Germinal center (tissue), 1 donor: ENCODE measurements at places on chromosomes 1 and 21.
A peak's percentile ranks its signal among the peaks of the same experiment; 100 is the strongest.

DNA sequence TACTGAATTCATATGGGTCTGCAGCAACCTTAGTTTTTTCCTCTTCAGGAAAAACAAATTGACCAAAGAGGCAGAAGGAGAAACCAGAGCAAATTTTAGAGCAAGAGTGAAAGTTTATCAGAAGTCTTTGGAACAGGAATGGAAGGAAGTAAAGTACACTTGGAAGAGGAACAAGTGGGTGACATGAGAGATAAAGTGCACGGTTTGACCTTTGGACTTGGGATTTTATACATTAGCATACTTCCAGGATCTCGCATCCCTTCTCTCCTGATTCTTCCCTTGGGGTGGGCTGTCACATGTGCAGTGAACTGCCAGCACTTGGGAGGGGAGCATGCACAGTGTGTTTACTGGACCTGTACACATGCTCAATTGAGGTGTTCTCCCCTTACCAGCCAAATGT, 754.8 kb upstream of the ADAMTS5 start:
- no peak for DNase-seq

DNA sequence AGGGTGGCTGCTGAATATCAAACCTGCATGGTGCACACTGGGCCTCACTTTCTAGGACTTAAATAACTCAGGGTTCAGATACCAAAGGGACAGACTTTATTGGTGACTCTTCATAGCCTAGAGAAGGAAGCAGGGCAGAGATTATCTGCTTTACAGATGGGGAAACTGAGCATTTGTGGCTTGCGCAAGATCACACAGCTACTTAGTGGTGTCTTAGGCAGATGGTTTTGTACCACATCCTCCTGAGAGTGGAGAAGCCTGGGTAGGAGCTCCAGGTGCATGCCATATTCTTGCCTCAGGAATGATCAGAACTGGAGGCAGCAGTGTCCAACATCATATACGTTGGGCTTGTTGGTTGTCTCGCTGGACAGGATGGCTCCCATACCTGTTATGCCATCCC, 6.8 kb upstream of the DPH2 start:
- DNase-seq, result no peak

DNA sequence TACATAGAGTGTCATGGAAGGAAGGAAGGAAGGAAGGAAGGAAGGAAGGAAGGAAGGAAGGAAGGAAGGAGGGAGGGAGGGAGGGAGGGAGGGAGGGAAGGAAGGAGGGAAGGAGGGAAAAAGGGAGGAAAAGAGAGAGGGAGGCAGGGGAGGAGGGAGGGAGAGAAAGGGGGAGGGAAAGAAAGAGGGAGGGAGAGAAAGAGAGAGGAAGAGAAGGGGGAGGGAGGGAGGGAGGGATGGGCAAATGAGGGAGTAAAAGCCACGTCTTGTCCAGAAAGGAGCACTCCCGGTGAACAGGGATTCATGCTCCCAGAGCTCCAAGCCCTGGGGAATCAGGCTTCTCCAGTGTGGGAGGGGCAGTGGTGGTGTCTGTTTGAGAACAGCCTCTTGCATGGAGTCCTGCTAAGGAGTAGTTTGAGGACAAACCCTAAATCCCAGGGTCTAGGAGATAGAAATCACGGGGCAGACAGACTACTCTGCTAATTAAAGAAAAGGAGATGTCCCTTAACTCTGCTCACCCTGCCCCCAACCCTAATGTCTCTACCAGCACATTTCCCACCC, 71.6 kb downstream of the TAS1R2 start:
- no peak for DNase-seq

DNA sequence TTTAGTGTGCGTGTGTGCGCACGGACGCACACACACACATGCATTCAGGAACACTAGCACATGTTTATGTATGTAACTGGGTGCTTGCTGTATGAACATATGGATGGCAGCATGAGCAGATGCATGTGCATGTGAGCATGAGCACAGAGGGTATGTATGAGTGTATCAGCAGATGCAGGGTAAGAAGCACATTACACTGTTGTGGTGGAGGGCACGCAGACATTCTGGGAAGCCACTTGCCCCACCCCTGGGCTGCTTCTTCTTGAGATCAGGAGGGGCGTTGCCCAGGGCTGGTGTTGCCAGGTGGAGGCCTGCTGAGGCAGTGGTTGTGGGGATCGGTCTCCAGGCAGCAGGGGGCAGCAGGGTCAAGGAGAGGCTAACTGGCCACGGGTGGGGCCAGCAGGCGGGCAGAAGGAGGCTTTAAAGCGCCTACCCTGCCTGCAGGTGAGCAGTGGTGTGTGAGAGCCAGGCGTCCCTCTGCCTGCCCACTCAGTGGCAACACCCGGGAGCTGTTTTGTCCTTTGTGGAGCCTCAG, 3.9 kb upstream of the P3R3URF start:
- DNase-seq, result no peak

DNA sequence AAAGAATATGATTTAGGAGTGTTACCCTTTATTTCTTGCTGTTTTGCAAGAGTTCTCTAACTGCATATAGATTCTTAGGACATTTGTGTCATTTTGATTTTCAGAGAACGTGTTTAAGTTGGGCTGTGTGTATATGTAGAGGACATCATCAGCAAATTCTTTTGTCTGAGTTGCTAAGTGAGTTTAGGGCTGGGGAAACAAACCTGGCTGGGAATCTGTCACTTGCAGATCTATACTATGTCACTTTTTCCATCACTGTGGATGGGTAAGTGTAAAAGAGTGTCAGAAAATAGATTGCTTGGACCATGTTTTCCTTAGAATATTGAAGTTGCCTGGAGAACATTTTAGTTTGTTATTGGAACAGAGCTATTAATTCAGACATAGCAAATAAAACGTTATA, 349.1 kb upstream of the NEGR1 start:
- no peak for DNase-seq

GRCh38 chr1:77832901-77833300, 53.5 kb downstream of the MIGA1 start:
- no peak for DNase-seq

- DNase-seq, result no peak
Observed at GRCh38 chr1:47465605-47466004, 27.8 kb downstream of the FOXD2 start.

DNA sequence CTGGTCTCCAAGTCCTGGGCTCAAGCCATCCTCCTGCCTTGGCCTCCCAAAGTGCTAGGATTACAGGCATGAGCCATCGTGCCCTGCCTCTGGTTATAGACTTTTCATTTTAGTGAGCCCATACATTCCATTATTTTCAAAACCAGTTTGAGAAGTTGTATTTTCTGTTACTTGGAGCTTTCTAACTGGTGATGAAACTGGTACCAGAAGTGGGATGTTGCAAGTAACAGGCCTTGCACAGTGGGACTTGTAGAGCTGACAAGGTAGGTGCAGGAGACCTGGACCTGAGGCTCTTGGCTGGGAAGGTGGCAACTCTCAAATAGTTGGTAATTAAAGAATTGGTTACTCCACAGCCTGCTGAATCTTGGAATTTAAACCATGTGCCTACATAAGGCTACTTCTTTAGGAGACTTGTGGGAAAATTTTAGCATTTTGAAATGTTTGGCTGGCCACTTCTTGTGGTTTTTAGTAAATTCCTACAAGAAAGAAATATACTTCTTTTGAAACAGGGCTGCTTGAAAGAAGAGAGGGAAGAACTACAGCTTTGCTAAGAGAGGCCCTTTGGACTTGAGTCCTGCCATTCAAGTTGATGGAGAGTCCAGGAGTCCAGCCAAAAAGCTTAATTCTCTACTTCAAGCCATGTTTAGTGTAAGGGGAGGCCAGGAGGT, 9.8 kb upstream of the ALPL start:
- DNase-seq, result no peak

DNA sequence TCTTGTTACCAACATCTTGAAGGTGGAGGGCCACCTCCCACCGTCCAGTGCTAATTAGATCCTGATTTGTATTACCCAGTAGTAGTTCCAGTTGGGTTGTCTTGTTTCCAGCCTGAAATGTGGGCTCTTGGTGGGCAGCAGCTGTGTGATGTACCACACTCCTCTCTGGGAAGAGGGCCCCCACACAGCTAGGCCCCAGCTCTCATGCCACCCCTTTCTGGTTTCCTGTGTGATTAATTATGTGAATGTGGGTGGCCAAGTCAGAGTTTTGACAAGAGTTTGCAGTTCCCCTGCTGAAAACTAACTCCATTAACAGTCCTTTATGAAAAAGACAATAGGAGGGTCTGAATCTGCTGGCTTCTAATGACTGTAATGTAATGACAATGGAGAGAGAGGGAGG, 3.8 kb downstream of the HMGB4 start:
- no peak for DNase-seq

- no peak for DNase-seq
Observed at GRCh38 chr1:39895731-39896480, 5.8 kb downstream of the MYCL start.

GRCh38 chr1:165896277-165896676, 68.9 kb downstream of the UCK2 start:
- no peak for DNase-seq

- no peak for DNase-seq
Observed at GRCh38 chr1:218034468-218034867, 250.6 kb upstream of the RRP15 start.

DNA sequence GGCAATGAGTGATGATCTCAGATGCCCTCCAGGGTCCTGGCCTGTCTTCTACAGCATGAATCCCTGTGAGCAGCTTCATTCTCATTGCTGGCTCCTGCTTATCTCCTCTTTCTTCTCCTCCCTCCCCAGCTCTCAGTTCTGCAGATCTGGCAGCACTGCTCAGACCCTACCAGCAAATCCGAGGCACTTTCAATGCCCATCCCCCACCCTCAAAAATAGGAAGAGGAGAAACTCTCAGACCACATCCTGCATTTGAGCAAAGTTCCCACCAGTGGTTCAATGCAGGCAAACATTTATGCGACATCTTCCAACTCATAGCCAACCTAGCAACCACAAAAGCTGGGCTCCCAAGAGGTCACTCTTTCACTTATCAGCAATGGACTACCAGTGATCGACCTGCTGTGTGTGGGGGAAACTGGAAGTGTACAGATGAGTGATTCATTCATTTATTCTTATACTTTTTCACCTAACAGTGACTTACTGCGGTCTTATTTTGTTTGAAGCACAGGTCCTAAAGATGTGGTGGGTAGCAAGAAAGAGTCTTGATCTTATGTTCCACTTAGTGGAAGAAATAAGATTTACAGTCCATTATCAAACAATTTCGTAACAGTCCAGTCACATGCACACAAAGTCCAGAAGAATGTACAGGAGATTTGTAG, 5.8 kb upstream of the CHI3L2 start:
- DNase-seq, result peak; percentile 46

GRCh38 chr21:29293495-29293894, 5.2 kb upstream of the BACH1 start:
- DNase-seq, result peak; percentile 85

- DNase-seq, result no peak
Observed at GRCh38 chr1:66291531-66291864, 242.5 kb upstream of the SGIP1 start.

DNA sequence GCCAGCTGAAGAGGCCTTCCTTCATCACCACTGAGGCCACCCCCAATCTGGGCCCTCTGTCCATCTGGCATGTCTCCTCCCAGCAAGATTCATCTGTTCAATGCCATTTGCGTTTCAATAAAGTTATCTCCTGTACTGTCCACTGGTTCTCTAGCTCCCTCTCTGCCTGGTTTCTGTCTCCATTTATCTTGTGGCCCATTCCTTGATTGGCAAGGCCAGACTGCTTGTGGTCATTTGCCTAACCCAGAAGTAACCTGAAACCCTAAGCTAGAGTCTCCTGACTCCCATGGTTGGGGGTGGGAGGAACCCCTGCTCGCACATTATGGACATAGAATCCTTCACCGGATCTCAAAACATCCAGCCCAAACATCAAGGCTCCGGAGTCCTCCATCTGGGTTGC, 2.1 kb upstream of the IPO9 start:
- no peak for DNase-seq

DNA sequence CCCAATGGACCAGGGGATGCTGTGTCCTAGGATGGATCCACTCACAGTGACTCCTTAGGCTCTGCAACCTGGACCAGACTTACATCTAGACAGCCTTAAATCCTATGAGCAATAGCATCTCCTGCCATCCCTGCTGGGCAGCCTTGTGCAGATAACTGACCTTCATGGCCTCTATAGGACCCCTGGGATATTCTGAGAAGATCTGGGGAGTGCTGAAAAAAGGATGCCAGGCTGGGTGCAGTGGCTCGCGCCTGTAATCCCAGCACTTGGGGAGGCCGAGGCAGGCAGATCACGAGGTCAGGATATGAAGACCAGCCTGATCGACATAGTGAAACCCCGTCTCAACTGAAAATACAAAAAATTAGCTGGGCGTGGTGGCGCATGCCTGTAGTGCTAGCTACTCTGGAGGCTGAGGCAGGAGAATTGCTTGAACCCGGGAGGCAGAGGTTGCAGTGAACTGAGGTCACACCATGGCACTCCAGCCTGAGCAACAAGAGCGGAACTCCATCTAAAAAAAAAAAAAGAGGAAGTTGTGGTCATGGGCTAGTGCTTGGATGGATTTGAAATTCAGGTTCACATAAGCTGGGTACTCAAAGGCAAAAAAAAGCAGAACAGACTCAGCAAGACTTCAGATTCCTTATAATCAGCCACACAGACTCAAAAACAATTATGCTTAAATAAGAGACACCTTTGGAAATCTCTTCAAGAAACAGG, 10.9 kb upstream of the SH2D1B start:
- DNase-seq, result no peak

- no peak for DNase-seq
Observed at GRCh38 chr1:201877877-201878401, 10.8 kb upstream of the SHISA4 start.

GRCh38 chr1:216430744-216431143, 7.5 kb upstream of the USH2A start:
- no peak for DNase-seq

- DNase-seq, result no peak
Observed at GRCh38 chr1:100036718-100037655, 67.2 kb downstream of the SLC35A3 start.

DNA sequence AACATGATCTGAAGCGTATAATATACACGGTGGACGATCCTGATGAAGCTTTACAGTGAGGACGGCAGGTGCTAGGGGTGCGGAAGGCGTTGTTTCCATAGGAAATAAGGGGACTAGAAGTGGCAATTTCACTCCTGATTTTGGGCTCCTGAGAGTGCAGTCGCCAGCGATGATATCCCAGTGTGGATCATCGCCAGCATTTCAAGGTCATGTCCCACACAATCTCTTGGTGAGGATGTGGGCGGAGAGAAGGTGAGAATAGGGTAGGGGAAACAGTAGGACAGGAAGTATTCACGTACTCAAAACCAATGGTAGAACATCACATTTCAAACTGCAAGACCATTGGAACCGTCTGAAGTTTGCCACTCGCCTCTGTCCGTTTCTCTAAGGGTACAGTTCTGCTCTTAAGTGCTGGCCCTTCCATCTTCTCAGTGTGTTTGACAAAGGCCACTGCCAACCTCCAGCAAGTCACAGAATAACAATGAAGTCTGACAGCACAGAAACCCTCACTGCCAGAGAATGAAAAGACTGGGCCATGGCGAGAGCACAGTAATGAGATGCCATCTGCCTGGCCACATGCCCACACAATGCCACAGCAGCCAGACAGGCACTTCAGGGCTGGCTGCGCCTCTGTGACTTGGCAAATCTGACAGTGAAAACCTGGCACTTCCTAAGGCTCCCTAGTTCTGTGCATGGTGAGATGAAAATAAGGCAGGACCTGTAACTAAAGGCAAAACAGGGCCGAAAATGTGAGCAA, 27.9 kb downstream of the PCSK9 start:
- DNase-seq, result no peak

- no peak for DNase-seq
Observed at GRCh38 chr1:243505986-243506689, 250.3 kb downstream of the SDCCAG8 start.
